ENCODE measurements at places on chromosomes 5 and 9.

DNA sequence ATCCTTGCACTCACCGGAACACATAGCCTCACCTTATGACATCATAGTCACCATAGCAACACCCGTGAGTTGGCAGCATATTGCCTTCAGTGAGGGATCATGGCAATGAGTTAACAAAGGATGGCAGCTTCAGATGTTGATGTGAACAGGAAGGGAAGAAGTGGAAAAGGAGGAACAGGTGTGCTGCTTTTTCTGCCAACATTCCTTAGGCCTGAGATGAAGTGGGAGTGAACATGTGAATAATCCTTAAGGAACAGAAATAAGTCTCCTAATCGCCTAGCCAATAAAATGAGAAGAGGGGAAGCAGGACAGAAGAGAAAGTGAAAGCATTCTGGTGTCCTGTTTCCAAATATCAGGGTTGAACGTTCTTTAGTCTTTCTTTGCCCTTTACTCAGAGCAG is 360.0 kb downstream of the BRINP1 start:
- no peak for DNase-seq

DNA sequence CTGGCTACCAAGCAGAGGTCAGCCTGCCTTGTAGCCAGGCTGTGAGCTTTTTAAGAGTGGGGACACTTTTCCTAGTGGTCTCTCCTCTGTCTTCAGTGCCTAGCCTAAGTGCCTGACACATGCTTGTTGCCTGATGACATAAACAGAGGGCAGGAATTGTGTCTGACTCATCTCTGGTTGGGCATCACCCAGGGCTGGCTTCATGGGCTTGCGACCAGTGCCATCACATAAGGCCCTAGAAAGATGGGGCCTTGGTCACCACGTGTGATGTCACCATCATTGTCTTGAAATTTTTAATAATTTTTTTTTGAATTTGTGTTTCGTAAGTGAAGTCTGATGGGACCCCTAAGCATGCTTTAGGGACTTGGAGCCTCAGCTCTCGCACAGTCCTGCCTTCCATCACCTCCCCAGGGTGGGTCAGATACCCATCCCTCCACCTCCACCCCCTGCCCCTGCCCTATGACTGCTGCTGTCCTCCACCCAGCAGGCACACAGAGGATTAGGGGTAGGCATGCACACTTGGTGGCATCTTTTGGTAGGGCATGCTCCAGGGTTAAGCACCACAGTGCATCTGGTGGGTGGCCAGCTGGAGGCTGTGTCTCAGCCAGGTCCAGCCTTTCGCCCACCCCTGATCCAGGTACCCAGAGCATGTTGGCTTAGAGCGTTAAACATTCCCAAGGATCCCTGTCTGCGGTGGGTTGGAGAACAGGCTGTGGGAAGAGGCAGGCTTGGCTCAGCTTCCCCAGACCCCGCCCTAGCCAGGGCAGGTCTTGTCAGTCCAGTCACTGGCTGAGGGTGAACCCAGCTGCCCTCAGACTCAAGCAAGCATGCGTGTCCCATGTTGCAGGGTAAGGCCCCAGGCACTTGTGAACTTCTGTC is 80.1 kb upstream of the SH3PXD2B start:
- DNase-seq = no peak

- no peak for DNase-seq
Observed at GRCh38 chr5:64632251-64632650, 58.1 kb upstream of the SHISAL2B start.

- DNase-seq = no peak
Observed at GRCh38 chr5:76479973-76480667, 77.0 kb downstream of the IQGAP2 start.

DNA sequence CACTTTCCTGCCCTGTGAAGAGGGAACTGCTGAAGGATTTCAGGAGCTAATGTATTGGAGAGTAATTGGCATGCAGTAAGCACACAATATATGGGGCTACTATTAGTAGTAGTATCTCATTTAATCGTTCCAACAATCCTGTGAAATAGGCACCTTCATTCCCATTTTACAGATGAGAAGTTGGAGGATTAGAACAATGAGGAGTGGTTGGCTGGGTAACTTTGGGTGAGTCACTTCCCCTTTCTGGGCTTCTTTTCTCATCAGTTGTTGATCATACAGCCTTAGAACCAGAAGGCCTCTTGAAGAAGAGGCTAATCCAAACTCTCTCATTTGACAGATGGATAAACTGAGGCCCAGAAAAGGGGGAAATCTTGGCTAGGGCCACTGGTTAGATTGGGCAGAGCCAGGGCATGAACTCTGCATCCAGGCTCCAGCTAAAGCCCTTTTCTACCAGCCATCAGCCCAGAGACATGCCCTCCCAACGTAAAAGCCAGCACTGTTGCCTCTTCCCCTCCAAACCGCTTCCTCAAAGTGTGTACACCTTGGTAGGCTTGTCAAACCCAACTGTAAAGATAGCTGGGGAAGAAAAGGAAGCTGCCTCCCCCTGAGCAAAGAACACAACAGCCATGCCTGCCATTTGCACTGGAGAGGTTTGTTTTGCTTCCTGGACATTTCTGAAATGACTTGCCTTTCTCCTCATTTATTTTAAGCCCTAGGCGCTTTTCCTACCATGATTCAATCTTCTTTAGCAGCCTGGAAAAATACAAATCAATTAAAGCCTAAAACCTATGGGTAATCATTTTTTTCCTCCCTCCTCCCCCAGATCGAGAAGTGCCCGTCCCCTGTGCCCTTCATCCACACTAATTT is 992 bp downstream of the SPACA9 start:
- DNase-seq = no peak

- DNase-seq = no peak
Observed at GRCh38 chr9:21030389-21031035, 928 bp downstream of the HACD4 start.

GRCh38 chr9:82255481-82256176 is 267.1 kb downstream of the SPATA31D1 start:
- no peak for DNase-seq

GRCh38 chr9:116075191-116075590 is 78.4 kb upstream of the PAPPA start:
- no peak for DNase-seq
